ENCODE measurements at places on chromosomes 5 and 9.

DNA sequence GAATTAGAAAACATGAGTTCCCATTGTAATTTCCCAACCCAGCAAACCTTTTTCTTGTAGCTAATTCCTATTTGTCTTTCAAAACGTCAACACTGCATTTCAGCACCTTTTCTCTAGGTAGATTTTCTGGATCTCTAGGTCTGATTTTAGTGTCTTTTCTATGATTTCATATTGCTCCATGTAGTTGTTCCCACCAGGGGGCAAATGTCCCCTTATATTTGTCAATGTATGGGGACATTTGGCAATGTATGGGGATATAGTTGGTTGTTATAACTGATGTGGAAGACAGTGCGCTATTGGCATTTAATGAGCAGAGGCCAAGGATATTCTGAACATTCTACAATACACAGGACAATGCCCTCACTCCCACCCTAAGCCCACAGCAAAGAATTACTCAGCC lies 273.9 kb upstream of the ADRA1B start:
- no peak for DNase-seq

DNA sequence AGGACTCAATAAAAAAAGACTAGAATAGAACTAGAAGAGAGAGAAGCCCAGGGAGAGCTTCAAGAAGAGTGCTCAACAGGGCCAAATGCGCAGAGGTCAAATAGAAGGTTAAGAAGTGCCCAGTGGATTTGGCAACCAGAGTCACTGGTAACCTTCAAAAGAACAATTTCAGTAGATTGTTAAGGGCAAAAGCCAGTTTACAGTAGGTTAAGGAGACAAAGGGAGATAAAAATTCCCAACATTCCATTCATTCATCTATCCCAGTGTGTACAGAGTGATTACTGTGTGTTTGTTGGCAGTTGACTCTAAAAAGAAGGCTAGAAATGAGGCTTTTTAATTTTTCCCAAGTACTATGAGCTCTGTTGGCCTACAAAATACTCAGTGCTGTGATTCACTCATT lies 69.4 kb downstream of the RIGI start:
- DNase-seq, result no peak

- DNase-seq, result no peak
Observed at GRCh38 chr5:143329843-143330242, 73.6 kb downstream of the NR3C1 start.

DNA sequence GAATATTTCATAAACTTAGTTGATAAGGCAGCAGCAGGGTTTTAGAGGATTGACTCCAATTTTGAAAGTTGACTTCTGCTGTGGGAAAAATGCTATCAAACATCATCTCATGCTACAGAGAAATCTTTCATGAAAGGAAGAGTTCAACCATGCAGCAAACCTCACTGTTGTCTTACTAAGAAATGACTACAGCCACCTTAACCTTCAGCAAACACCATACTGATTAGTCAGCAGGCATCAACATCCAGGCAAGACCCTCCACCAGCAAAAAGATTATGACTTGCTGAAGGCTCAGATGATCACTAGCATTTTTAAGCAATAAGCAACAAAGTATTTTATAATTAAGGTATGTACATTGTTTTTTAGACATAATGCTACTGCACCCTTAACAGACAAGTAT lies 7.6 kb downstream of the TMEM174 start:
- no peak for DNase-seq

DNA sequence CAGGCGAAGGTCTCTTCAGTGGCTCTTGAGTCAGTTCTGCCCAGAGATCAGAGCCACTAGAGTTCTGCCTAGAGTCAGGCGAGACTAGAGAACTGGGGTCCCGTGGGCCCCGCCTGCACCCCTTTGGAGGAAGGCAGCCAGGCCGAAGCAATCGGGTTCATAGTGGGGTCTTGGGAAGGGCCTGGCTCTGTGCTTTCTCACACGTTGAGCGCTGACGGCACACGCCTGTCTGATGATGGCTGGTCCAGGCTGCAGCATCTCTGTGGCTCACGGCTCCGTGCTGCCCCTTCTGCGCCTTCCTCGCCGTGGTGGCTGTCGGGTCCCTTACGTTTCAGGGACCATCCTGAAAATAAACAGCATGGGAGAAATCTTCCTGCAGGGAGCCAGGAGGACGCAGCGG lies 78.3 kb upstream of the RNU6ATAC start:
- no peak for DNase-seq

- no peak for DNase-seq
Observed at GRCh38 chr5:123151227-123151909, 62.3 kb downstream of the PRDM6 start.

- no peak for DNase-seq
Observed at GRCh38 chr5:152086668-152087067, 162.0 kb upstream of the GLRA1 start.

DNA sequence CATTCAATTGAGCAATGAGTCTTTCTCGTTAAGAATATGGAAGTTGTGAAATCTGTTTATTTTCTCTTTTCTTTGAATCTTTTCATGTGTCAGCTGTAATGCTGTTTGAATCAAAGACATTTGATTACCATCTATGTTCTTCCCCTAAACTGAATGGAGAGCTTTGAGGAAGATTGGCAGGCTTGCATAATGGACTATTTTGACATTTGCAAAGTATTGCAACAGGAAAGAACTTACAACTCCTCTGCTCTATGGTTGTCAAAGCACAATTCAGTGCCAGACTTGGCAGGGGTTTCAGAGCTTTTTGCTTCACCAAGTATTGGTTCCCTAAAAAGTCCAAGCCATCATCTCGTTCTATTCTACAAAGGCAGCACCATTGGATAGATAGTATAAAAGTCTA lies 549.0 kb upstream of the NUDT12 start:
- DNase-seq, result no peak

DNA sequence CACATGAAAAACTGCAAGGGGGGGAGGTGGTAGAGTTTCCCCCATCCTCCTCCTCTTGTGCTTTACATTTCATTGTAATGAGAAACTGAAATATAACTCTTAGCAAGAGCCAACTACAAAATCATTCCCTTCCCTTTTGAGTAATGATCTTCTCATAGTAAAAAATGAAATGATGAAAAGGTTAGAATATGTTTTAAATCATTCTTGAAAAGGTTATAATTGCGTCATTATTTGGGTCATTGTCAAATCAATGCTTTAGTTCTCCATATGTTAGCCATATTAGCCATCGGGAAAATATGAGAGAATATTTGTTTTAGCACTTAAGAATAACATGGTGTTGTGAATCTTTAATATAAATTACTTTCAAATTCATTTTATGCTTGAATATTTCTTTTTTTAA lies 1185.0 kb upstream of the CDH18 start:
- no peak for DNase-seq

DNA sequence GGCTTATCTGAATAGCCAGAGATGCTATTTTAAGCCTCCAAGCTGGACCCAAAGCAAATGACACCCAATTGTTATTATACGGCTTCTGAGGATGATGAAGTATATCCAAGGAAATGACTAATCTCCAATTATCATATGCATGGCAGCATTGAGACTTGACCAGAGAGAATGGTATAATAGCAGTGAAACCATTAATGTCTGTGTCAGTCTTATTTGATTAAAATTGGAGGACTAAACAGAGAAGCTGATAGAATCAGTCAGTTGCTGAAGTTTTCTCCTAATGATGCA lies 200.5 kb downstream of the EFNA5 start:
- no peak for DNase-seq

GRCh38 chr5:31007672-31008071 lies 185.8 kb upstream of the CDH6 start:
- DNase-seq, result no peak

- peak; percentile 48 for DNase-seq
Observed at GRCh38 chr5:159061179-159061796, 38.4 kb downstream of the EBF1 start.

DNA sequence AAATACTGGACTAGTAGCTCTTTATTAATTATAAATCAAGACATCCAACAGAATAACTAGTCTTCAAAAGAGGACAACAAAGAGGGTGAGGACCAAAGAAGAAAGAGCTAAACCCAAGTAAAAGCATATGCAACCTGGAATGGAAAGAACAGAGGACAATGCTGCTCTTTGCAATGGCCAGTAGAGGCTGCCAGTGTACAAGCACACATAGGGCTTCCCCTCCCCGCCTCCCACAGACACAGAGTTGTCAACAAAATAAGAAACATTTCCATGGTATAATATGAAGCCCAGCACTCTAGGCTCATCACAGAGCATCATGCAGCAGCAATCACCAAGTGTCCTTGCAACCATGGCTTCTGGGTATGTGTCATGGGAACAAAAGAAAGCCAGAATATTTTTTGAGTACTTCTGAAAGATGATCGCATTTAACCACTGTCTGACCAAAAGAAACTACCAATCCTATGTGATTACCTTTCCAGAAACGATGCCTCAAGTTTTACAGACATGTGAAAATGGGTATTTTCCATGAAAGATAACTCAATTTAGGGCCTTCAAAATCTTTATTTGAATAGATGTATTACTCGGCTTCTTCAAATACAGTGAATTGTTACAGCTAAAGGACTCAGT lies 58.1 kb downstream of the RFX3 start:
- peak; percentile 36 for DNase-seq

DNA sequence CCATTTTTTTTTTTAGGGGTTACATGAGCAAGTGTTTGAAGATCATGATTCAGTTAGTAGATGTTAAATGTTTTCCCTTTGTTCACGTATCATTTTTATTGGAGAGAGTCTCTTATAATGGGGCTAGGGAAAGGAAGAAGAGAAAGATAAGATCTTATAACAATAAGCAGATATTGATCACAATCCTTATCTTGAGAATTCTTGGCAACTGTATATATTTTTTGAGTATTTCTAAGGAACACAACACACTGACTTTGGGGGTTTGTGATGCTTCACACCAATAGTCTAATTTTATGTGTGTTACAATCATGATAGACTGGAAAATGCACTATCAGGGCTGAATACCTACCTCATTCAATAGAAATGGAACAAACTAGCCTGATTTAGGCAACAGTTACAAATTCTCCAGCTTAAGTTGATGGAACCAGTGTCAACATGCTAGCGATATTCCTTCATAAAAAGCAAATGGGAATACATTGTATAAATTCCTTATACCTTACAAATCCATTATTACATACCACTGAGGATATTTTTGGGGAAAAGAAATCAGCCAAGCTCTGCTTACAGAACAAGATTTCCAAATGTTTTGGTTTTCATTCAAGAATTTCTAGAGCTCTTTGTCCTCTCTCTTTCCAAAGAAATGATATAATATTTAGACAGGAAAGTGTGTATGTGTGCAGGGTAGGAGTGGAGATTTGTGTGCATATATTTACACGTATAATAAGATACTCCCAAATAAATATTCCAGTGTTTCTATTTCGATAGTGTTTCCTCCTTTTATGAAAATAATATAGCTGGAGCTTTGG lies 41.5 kb downstream of the SVEP1 start:
- no peak for DNase-seq

DNA sequence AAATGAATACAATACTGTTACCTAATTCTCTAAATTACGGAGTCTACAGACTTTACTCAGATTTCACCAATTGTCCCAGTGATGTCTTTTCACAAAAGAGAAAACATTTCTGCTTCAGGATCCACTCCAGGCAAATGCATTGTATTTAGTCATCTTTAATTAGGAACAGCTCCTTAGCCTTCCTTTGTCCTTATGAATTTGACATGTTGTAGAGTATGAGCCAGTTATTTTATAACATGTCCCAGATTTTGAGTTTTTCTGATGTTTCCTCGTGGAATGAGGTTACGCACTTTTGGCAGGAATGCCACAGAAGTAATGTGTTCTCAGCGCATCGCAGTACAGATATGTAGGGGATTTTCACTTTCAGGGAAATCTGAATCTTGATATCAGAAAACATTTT lies 10.5 kb downstream of the HABP4 start:
- DNase-seq, result no peak

- DNase-seq, result no peak
Observed at GRCh38 chr5:153237671-153238332, 252.7 kb upstream of the GRIA1 start.

DNA sequence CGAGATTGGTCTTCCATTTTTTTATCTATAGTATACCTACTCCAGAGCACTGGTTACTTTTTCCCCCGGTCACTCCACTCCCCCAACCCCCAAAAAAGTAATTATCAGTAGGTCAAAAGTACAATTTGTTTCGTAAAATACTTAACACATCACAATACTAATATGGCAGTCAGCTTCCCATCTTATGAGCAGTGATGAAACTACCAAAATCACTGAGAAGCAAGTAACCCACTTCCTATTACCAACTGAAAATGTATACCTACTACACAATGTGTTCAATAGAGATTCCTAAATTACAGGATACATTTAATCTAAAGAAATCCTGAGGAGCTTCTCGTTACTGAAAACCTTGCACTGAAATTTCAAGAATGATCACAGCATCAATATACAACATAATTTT lies 1.9 kb downstream of the CERT1 start:
- DNase-seq, result no peak

DNA sequence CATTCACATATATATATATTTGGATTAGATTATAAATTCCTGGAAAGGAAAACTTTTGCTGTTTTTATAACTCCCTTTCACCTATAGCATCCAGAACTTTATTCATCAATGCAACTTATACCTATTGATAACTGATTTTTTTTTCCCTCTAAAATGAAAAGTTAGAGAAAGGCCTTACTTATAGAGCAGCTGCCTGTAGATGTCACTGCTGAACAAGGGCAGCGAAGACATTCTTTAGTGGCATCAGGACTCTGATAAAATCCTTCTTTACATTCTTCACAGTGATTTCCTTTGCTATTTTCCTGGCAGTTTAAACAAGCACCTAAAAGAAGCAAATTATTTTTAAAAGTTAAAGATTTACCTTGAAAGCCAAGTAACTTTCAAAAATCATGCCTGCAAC lies 32.3 kb upstream of the CDK5RAP2 start:
- DNase-seq, result no peak

- DNase-seq, result no peak
Observed at GRCh38 chr9:102000956-102001355, 262.5 kb upstream of the GRIN3A start.

- DNase-seq, result no peak
Observed at GRCh38 chr9:121363622-121363961, 6.5 kb downstream of the STOM start.

- no peak for DNase-seq
Observed at GRCh38 chr5:157222506-157223230, 42.0 kb downstream of the ITK start.

Measured in ovary (tissue), 10 donors.